ENCODE measurements at places on chromosomes 5 and 9.
A peak's percentile ranks its signal among the peaks of the same experiment; 100 is the strongest.

DNA sequence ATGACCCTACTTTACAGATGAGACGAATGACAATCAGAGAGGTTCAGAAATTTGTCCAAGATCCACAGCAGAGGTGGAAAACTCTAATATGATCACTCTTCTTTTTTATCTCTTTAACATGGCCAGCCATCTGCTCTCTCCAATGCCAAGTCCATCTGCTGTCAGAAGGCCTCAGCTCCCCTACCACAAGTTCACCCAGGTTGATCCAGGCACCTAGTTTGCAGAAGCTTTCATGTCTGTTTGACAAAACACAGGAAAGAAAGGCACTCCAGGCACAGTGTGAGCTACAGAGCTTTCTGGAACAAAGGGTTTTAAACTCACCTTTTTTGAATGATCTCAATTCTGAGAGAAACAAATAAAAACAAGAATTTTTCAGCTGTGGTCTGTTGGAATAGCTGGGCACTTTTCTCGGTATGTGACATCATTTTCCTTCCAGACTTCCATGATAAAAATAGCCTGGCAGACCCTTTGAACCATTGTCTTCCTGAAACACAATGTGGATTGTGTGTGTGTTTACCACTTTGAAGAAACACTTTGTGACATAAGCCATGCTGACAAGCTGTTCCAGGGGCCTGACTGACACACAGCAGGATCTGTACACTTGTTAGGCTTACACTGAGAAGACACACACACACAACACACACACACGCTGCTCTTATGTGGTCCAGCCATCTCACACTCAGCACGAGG, 214.3 kb downstream of the AGTPBP1 start:
- DNase-seq = no peak

DNA sequence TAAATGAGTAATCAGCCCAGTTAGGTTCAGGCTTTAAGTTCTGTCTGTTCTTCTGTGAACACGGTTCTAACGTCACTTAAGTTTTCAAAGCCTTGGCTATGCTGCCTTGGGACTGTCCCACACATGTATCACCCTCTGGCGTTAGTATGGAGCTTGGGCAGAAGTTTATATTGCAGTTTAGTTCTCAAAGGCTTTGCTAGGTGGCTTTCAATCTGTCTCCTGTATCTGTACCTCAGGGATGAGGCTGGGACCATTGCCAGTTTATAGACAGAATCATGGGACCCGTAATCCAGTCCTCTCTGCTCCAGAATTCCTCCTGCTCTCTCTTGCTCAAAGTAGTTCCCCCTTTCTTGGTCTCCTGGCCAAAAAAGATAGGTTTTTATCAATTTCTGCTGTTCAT, 12.1 kb downstream of the C9orf40 start:
- DNase-seq = no peak

GRCh38 chr5:76789991-76790581, 28.7 kb upstream of the F2RL1 start:
- DNase-seq = no peak

DNA sequence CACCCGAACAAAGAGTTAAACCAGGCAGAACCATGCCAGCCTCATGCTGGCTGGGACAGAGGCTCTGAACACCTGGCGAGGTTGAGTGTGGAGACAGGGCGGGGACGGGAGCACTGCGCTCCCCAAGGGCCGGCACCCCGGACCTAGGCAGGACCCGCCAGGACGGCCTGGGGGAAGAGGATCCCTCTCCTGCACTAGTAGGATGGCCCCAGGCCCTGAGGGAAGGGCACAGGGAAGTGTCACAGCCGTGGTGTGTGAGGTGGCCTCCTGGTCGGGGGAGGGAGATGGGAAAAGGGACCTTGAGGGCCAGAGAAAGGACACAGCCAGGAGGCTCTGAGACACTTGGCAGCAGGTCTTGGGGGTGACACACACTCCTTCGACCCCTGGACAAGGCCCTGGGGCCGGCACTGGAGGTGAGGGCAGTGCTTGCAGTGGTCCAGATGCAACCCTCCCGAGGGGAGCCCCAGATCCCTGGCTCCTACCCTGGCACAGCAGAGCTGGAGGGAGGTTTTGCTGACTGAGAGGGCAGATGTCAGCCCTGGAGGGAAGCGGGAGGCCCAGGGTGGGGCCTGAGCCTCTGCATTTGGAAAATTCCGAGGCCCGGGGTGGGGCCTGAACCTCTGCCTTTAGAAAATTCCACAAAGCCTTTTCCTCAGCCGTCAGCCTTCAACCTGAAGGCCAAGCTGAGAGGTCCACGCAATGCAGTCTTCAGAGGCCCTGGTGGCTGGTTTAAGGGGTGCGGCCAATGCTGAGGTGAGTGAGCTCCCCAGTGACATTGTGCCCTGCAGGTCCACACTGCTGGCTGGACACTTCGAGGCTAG, 24.8 kb upstream of the TERT start:
- no peak for DNase-seq

- no peak for DNase-seq
Observed at GRCh38 chr9:126482361-126483044, 131.2 kb upstream of the LMX1B start.

- no peak for DNase-seq
Observed at GRCh38 chr9:77125665-77126064, 51.7 kb upstream of the VPS13A start.

GRCh38 chr9:272251-273213, 57.9 kb downstream of the DOCK8 start:
- peak; percentile 65 for DNase-seq

- no peak for DNase-seq
Observed at GRCh38 chr5:173973616-173973969, 15.4 kb upstream of the C5orf47 start.

GRCh38 chr5:6585939-6586646, 46.8 kb downstream of the NSUN2 start:
- DNase-seq = no peak

DNA sequence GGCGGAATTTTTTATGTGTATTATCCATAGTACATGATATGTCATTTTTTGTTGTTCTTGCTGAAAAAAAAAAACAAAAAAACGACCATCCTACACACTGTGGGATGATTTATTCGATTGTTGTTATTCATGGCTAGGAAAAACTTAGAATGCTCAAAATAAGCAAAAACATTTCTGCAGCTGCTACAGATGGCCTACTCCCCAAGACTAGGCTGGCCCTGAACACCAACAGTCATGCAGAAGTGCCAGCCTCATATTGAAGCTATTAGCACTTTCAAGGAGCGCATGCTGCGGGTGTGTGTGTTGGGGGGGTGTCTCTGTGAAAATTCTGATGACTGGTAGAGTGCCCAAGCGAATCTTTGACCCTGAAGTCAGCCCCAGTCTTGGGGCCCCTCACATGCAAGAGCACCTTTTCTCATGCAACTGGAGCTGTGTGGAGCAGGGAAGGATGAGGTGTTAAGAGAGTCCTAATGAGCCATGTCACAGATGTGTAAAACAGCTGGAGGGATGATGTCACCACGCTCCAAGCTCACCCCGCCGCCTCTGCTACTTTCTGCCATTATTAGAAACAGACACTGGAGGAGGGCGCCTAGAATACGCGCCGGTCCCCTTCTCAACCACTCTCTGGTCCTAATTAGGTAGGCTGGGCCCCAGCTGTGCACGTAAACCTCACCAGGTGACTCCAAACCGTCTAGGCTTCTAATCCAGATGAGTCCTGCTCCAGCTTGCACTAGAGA, 61.0 kb upstream of the SMIM23 start:
- DNase-seq = no peak
